ENCODE measurements at places on chromosomes 4 and X. TPM values are rescaled to one million over a fixed set of nuclear protein-coding genes. Genes with fewer than 3 reads are reported as not detected.

GRCh38 chrX:152025656-152026440, 51.4 kb upstream of the GABRE start:
- DNase-seq: no peak

ETDA gene
- not detected for polyA plus RNA-seq

GRIA3 gene
- 0.06 TPM for polyA plus RNA-seq

SH3TC1 gene
- polyA plus RNA-seq: 0.98 TPM

FAM53A gene
- 1.1 TPM for polyA plus RNA-seq
